ENCODE measurements at places on chromosomes 13 and 19.

DNA sequence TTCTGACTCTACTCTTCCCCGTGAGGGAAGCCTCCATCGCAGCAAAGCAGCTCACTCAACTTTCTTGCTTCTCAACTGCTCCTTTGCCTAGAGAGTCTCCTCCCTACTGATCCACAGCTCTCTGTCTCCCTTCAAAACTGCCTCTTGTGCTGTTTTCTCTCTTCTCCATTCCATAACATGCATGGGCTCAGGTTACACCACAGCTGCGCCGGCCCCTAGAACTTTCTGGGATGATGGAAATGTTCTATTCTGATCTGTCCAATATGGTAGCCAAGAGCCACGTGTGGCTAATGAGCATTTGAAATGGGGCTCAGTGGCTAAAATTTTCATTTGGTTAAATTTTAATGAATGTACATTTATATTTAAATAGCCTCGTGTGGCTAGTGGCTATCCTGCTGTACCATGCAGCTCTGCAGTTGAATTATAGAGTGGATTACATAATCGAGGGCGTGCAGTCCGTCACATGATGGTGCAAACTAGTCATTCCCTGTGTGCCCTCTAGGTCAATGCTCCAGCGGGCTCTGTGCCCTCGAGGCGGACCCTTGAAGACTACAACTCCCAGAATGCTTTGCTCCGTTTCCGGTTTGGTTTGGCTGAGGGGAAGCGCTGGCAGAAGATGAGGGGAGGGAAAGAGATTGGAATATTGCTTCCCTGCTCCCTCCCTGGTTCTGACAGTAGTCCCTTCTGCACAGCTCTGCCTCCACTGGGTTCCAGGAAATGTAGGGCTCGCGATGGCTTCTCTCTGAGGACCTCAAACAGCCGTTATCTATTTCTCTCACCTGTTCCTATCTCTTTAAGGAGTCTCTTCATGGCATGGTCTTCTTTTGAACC is 109.8 kb downstream of the CACNA1A start:
- peak; percentile 41 for DNase-seq

DNA sequence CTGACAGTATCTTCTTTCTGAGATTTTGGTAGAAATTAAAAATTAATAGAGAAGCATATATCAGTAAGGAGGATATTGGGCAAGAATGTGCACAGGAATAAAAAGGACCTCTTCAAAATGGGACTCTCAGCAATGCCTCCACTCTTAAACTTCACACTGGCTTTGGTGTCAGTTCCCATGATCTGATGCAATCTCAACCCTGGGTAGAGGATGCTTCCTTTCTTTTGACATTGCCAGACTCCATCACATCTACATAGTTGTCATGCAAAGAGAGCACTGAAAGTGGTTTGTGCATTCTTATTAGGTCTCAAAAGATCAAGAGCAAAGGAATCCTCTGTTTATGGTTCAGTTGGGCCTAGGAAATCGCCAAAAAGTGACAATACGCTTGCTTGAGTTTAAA is 26.3 kb downstream of the STARD13 start:
- DNase-seq = no peak

DNA sequence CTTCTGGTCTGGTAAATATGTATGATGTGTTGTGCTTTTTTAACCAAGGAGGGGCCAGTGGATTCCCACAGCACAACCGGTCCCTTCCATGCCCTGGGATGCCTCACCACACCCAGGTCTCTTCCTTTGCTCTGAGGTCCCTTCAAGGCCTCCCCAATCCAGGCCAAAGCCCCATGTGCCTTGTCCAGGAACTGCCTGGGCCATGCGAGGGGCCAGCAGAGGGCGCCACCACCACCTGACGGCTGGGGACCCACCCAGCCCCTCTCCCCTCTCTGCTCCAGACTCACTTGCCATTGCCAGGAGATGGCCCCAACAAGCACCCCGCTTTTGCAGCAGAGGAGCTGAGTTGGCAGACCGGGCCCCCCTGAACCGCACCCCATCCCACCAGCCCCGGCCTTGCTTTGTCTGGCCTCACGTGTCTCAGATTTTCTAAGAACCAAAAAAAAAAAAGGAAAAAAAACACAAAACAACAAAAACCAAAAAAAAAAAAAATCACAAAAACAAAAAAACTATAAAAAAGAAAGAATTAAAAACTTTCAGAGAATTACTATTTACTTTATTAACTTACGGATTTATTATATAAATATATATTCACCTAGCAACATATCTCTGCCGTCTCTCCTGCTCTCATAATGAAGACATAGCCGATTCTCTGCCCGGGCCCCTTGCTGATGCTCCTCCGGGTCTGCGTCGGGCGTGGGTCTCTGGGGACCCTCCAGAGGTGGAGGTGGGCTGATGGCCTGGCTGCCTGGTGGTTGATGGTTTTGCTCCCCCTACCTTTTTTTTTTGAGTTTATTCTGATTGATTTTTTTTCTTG is 14.4 kb downstream of the CAPN12 start:
- peak; percentile 75 for DNase-seq

DNA sequence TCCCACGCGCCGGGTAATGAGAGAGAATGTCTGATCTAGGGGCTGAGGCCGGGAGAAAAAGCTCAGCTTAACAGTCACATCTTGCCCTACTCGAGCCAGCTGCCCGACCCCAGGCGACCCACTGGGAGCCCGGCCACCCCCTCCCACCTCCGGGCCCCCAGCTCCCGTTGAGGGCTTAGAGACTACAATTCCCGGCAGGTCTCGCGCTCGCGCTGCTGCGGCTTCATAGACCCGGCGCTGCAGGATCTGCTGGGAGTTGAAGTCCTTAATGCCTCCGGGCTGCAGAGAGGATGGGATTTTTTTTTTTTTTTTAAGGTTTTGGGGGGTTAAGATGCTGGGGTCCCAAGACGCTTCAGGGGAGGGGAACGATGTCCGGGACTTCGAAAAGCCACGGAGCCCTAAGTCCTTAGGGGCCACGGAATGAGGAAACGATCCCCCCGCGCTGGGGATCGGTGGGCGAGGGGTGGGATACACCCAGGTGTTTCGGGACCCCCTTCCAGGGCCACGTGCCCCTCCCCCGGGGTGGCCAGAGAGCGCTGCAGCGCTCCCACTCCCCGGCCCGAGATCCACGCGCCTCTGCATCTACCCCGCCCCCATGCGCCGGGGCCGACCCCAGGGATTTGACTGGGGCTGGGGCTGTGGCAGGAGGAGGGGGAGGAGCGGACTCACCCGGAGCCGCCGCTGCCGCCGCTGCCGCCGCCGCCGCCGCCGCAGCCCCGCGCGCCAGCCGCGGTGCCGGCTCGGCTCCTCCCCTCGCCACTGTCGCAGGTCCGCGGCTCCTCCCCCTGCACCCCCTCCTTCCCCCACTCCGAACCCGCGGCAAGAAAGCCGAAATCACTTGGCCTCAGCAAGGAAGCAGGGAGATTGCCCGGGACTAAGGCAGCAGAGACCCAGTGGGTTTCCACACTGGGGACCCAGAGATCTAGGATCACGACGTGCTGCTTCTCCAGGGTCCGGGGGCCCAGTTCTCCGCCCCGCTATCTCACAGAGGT is at the start of gene SYT3:
Gene SYT3, minus strand, starts transcription at position 761 of the 992 bp plus-strand sequence. CDS start 2,470 bp downstream, outside the sequence.
- DNase-seq = peak; percentile 37

DNA sequence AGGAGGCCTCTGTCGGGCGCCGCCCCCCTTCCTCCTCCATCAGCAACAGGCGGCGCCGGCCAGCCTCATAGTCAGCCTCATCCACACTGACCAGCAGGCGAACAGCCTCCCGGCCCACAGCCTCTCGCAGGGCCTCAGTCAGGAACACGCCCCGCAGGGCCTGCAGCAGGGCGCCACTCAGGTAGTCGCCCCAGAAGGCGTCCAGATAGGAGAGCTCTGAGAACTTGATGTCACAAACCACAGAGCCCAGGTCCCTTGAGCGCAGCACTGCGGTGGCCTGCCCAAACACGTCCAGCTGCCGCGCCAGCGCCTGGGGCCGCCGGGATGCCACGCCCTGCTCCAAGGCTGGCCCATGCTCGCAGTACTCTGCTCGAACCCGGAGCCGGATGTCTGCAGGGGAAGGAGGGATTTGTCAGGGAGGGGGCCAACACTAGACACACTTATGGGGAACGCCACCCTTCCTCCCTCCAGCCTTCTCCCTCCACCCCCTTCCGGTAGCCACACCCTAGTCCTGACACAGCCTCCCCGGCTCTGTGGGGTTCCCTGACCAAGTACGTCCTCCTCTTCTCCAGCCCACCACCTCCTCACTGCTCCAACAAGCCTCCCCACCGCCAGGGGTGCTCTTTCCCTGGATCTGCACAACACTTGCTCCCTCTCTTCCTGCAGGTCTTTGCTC is 17.9 kb downstream of the DEDD2 start:
- DNase-seq = peak; percentile 95

- DNase-seq = peak; percentile 89
Measured at GRCh38 chr19:43618921-43619261, 538 bp downstream of the ZNF428 start.

GRCh38 chr13:33544308-33544707 is 258.8 kb upstream of the STARD13 start:
- DNase-seq = no peak

DNA sequence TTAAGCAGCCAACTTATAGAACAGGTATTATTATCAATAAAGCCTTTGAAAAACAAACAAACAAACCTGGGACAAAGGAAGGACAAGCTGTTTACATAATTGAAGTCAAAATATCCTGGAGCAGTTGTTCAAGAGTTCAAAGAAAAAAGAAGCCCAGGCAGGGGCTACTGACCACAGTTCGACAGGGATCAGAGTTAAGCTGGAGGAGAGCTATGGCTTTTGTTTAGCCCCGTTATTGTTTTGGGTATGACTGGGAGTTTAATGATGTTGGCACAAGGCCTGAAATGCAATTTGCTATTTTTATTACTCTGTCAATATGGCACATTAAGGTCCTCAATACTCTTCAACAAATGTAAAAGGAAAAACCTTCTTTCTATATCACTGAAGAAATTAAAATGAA is 624.4 kb upstream of the KLHL1 start:
- DNase-seq = no peak

GRCh38 chr13:100432611-100433010 is 156.0 kb downstream of the GGACT start:
- no peak for DNase-seq

- peak; percentile 10 for DNase-seq
Measured at GRCh38 chr19:37309834-37310575, 60.9 kb upstream of the ZNF527 start.

GRCh38 chr19:28710278-28710677 is 502.7 kb downstream of the UQCRFS1 start:
- DNase-seq = peak; percentile 68

GRCh38 chr19:5665781-5666513 is 14.4 kb downstream of the MICOS13 start:
- no peak for DNase-seq

DNA sequence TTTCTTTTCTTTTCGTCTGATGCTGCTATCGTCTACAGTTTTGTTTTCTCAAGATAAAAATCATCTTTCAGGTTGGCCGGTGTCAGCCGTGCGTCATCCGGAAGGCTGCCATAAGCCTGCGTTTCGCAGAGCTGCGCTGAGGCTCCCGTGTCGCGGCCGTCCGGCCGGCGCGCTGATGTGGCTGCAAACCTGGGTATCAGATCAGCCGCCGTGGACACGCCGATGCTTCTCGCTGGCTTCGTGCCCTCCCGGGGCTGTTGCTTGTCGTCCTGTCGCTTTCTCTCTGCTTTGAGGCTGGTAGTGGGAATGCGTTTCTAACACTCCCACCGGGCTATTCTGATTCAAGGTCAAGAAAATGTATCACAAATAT is 45.9 kb upstream of the TFDP1 start:
- no peak for DNase-seq

DNA sequence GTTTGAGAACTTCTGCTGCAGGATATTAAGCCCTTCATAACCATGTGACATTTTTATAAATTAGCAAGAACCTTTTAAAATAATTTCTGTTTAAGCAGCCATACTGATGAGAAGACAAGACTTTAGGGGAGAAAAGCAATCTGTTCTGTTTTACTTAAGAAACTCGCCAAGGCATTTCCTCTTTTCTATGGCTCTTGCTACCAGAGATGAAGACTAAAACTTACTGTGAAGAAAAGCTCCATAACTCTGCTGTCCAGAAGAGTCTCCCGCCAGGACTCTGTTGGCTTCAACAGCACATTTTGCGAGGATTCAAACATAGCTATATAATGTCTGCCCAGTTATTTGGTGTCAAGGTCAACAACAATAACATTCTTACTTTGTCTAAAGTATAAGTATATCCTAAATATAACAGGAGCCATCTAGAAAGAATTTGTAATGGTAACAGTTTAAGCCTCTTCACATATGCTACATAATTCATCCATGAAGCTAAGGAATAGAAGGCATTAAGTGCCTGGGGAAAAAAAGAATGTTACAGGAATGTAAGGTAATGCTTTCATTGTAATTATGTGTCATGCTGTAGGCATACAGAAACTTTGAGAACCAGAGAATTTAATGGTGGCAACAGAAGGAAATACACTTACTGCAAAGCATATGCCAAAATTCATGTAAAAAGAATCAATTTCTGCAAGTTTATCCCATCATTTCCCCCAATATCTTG is 53.2 kb upstream of the EEF1AKMT1 start:
- DNase-seq = no peak

DNA sequence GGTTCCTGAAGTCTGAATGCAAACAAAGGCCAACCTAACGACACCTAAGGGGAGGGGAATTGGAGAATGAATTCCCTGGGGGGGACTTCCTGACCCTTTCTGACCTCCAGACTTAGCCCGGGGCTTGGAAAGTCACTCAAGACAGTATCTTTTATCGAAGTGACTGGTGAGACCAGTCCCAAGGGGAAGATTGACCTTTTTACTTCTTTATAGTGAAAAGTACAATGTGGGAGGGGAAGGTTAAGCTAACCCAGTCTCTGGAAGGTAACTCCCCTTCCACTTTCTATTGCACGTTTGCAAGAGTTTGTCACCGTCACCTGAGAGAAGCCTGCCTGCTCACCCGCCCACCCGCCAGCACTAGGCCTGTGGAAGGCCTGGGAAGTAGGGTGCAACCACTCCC is 111.9 kb downstream of the EFNB2 start:
- DNase-seq = no peak

- DNase-seq = peak; percentile 57
Measured at GRCh38 chr19:50909240-50910070, 1.7 kb downstream of the KLK4 start.

- DNase-seq = peak; percentile 32
Measured at GRCh38 chr19:1767464-1767933, 14.2 kb downstream of the ONECUT3 start.

Data from hematopoietic multipotent progenitor cell treated with erythropoietin and hydrocortisone succinate and interleukin-3 and kit ligand, for 8 days (in vitro differentiated cells).